ENCODE measurements at places on chromosomes 2 and 18.

DNA sequence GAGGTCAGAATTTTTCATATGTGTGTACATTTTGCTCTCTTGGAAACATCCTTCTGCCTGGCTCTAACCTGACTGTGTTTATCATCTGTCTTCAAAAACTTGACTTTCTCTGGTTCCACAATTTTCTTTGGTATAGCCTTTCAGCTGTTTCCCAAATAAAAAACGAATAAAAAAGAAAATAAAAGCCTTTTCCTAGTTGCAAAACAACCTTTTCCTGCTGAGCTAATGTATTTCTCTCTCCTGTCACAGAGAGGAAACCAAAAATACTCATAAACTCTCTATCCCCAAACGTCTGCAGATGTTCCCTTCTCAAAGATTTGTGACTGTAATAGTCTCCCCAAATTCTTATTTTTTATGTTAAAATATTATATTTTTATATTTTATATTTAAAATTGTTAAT is 505.3 kb upstream of the SLC39A10 start:
- DNase-seq: no peak

- DNase-seq: no peak
These were observed 197.7 kb upstream of the SH3BP4 start for GRCh38 chr2:234754126-234754525.

- DNase-seq: no peak
These were observed 296.7 kb downstream of the PIEZO2 start for GRCh38 chr18:10852385-10853303.

- no peak for DNase-seq
These were observed 28.3 kb downstream of the ADAM23 start for GRCh38 chr2:206471524-206472062.

DNA sequence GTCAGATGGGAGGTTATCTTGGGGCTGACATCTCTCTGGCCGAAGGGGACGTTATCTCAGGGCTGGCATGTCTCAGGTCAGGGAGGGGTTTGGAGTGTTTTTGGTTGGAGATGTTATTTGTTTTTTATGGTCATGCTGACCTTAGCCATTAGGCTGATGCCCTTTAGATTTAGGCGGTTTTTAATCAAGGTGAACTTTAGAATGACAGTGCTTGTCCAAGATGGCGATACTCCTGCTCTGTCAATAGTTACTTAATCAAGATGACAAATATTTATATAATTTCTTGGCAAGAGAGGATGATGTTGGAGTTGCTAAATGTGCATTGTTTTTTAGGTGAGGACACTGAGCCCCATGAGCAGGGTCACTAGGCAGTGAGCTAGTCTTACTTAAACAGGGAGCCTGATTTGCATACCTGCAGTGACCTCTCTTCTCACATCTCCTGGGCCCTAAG is 34.5 kb downstream of the MERTK start:
- DNase-seq: no peak

Data from NCI-H510A treated with DMSO at 0.1 percent for 48 hours (cell line).